ENCODE measurements at places on chromosomes 12 and 14.

- peak; percentile 21 for DNase-seq
Measured at GRCh38 chr14:65101631-65102440, 481 bp downstream of the MAX start.

- DNase-seq = peak; percentile 72
Measured at GRCh38 chr12:7188562-7189397, 706 bp upstream of the PEX5 start.

DNA sequence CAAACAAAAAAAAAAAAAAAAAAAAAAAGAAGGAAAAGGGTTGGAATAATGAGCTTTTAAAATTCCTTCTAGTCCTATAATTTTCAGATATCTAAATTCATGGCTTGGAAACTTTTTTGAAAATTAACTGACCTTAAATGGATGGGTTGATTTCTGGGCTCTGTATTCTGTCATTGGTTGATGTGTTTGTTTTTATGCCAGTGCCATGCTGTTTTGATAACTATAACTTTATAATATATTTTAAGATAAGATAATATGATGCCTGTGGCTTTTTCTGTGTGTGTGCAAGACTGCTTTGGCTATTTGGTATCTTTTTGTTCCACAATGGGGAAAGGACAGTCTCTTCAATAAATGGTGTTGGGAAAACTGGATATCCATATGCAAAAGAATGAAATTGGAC, 7.3 kb downstream of the OR10G3 start:
- no peak for DNase-seq

DNA sequence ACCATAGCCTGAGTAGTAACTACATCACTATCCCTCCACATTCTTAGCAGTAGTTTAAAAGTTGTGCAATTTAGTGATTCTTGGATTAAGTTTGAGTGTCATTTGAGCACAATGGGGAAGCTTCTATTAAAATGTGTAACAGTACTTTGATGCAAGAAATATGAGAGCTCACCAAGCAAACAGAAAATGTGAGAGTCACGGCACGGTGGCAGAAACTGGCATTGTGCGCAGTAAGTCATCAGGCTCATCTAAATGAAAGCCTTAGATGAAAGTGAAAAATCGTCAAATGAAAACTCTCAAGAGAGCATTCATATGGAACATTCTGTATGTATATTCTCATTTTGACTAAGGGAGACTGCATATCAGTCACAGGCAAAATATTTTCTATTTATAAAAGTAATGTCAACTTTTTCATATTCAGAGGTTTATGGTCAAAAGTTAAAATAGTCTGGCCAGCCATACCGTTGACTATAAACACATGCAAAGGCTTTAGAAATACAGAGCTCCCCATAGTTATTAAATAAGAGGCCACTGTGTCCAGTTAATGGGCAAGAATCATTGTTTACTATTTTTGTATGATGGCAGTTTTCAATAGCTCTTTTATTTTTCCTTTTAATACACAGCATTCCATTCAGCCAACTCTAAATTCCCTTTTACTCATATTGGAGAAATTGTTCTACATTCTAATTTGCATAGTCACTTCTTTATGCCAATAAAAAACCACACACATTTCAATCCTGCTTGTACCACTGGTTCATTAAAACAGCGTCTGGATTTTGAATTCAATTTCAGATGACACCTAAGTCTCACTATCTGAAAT, 167.9 kb downstream of the PRKD1 start:
- no peak for DNase-seq

DNA sequence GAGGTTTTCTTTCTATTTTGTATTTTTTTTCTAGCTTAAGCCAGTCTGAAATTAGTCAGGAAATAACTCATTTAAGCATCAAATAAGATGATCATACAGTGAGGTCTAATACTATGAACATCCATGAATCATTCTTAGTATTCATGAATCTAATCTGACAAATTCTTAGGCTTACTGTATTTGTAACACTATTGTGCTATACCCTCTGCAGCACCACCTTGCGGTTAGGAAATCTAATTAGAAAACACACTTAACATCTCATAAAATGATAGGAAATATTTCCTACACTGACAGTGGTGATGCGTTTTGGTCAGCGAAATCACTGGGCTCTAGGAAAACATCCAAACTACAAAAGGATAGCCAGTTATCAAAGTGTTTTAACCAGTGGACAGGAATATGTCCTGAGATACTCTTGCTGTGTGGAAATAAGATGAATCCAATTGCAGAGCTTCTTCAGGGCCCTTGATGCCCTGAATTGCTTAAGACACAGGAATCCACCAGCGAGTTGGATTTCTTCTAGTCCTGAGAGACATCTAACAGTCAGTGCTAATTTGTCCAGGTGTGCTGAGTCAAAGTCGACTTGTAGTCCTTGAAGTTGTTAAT, 109.3 kb upstream of the MYF6 start:
- no peak for DNase-seq

DNA sequence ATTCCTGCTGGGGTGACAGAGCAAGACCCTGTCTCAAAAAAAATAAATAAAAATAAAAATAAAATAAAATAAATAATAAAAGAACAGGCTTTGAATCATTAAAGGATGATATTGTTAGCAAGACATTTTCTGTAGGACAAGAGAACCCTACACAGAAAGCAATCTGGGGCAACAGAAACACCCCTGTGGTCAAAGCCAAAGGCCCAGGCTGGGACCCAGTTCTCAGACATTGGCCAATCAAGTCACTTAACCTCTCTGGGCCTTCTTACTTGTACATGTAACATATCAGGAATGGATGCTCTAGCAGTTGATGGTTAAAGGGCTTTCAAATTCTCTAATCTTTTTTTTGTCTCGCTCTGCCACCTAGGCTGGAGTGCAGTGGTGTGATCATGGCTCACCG, 35.5 kb upstream of the TESC start:
- DNase-seq = no peak

DNA sequence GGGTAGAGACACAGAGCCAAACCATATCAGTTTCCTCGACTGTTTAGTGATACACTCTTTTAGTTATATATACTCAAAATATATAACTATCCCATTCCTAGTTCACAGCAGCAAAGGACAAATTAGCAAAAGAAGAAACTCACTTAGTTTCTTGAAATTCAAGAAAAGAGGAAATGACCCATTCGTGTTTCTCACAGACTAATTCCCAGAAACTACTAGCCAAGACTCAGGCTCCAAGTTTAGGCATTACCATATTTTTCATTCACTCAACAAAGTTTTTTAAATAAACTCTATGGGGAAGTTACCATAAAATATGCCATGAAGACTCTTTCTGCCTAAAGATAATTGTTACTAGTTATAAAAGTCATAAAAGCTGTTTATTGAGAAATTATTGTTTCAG, 152.3 kb upstream of the DAAM1 start:
- DNase-seq = no peak

- DNase-seq = no peak
Measured at GRCh38 chr14:65906344-65906743, 493.8 kb downstream of the FUT8 start.

GRCh38 chr14:44720707-44721106, 213.6 kb upstream of the FSCB start:
- no peak for DNase-seq

DNA sequence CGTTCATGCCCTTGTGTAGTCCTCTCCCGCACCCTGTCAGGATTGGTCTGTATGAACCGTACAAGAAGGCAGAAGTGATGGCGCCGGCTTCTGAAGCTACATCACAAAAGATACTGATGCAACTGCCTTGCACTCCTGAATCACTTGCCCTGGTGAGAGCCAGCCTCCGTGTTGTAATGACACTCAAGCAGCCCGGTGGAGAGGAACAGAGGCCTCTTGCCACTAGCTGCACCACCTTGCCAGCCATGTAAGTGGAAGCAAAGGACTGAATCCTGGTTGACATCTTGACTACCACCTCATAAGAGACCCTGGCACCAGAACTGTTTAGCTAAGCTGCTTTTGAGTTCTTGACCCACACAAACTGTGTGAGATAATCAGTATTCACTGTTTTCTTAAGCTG, 266.0 kb downstream of the ERC1 start:
- no peak for DNase-seq

- DNase-seq = no peak
Measured at GRCh38 chr14:63996625-63997220, 143.9 kb downstream of the SYNE2 start.

- DNase-seq = no peak
Measured at GRCh38 chr14:30471980-30472379, 87.0 kb upstream of the G2E3 start.

GRCh38 chr12:121472150-121472905, 72.4 kb downstream of the RNF34 start:
- no peak for DNase-seq

DNA sequence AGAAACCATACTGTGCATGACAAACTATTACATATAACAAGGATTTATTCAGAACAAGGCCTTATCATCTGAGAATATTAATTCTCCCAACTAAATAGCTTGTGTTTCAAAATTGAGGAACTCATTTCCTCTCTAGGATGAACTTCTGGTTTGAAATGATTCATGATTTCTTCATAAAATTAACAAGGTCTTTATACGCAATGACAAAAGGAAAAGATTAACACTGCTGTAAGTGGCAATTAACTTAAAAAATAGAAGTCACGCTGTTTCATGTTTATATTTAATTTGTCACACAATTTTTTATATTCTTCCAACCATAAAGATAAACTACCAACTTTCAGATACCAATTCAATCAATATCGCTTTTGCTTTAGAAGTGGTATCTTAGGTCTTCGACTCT, 80.8 kb downstream of the GRIP1 start:
- no peak for DNase-seq

- no peak for DNase-seq
Measured at GRCh38 chr14:28603606-28604005, 163.0 kb upstream of the FOXG1 start.

GRCh38 chr12:52209321-52209720, 17.5 kb upstream of the KRT80 start:
- no peak for DNase-seq
